ENCODE measurements at places on chromosomes 6 and 20.

GRCh38 chr6:170231293-170232185 is 59.3 kb downstream of the DLL1 start:
- no peak for DNase-seq

GRCh38 chr6:138863321-138863720 is 67.4 kb downstream of the ECT2L start:
- no peak for DNase-seq

GRCh38 chr6:123329337-123329736 is 307.4 kb downstream of the TRDN start:
- DNase-seq, result no peak

GRCh38 chr20:50704971-50705370 is 13.6 kb upstream of the RIPOR3 start:
- DNase-seq, result no peak

GRCh38 chr20:2468581-2469407 is 1.8 kb downstream of the SNRPB start:
- DNase-seq, result no peak

- no peak for DNase-seq
Measured at GRCh38 chr6:39268721-39269120, 39.4 kb upstream of the KCNK5 start.

DNA sequence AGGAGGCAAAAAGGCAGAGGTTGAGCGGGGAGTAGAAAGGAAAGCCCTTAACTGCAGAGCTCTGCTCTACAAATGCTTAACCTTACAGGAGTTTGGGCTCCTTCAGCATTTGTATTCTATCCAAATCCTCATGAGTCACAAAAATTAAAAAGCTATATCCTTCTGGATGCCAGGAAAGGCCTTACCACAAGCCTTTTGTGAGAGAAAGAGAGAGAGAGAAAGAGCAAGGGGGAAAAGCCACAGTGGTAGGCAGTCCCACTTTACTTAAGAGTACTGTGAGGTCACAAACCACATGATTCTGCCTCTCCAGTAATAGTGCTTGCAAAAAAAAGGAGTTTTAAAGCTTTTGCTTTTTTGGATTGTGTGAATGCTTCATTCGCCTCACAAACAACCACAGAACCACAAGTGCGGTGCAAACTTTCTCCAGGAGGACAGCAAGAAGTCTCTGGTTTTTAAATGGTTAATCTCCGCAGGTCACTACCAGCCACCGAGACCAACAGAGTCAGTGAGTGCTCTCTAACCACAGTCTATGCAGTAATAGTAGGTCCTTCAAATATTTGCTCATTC is at the start of gene RUNX2:
Gene RUNX2, plus strand, starts transcription at position 375 of the 567 bp plus-strand sequence. CDS start 397 bp downstream, outside the sequence.
- DNase-seq, result no peak

- no peak for DNase-seq
Measured at GRCh38 chr20:14609328-14610221, 272.2 kb upstream of the FLRT3 start.

GRCh38 chr6:101275251-101275650 is 118.3 kb upstream of the GRIK2 start:
- DNase-seq, result no peak

DNA sequence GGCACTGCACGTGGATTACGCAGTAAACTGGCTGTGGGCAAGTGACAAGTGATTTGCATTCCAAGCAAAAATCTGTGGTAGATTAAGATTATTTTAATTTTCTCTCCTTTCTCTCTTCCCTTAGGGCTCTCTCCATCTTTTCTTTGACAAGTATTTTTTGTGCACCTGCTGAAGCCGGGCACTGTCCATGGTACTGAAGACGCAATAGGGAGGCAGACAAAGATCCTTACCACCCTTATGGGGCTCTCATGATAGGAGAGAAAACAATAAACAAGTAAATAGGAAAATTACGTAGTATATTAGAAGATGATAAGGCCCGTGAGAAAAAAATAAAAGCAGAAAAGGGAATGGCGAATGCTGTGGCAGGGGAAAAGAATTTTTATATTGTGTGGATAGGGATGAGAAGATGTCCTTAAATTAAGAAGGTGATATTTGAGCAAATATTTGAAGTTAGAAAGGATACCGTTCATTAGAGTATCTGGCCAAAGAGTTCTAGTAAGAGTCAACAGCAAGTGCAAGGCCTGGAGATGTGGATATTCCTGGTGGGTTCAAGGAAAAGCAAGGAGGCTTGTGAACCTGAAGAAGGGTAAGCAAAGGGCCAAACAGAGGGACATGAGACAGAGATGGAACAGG is 146.0 kb downstream of the LAMP5 start:
- DNase-seq, result no peak

DNA sequence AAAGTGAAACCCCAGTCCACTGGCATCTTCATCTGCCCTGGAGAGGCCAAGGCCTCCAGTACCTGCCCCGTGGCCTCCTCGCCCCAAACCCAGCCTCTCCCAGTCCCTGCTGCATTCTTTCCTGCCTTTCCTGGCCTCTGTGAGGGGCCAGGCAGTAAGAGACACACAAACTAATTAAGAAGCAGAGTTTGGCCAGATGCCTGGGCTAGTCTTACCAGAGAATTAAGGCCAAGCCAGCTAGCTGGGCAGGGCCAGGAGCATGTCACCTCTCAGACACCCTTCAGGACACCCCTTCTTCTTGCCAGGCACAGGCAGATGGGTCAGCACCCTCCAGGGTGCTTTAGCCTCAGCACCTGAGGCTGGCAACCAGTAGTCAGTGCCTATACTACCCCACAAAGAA is 2.4 kb downstream of the MDGA1 start:
- no peak for DNase-seq

DNA sequence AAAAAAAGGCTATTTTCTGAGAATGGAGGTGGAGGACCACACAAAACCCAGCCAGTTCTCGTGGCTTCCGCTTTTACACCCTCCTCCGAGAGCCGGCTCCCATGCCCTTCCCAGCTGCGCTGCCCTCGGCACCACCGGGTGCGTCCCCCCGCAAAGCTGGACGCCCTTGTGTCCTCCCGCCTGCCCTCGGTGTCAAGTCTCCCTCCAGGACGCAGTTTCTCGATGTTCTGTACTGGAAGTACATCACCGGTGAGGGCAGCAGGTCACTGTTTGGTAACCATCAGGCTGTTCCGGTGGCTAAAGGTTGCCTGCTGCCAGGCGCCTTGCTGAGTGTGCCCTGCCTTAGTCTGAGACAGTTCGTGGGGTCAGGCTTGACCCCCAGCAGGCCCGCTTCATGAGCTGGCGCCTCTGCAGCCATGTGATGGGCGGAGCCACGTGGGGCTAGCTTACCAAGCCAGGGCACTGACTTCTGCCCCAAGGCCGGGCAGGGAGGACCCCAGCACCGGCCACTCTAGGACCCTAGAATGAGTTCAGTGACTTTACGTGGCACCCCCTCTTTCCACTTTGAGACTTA is 34.6 kb downstream of the RREB1 start:
- no peak for DNase-seq

DNA sequence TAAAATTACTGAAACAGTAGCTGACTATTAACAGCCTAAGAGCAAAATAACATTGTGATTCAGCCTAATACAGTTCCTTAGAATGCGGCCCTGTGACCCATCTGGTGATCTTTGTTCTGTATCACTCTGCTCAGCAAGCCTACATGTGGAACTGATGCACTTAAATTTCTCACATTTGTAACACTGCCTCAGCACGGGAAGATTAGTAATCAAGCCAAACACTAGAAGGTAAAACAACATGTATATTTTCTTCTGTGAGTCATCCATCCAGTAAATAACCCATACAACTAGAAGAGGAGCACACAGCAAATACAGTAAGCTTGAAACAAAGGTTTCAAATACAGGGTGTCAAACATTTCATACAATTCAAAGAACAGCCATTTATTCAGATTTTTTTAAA is 189.7 kb upstream of the NOX3 start:
- DNase-seq, result no peak

GRCh38 chr6:5726976-5727718 is 279.6 kb downstream of the NRN1 start:
- no peak for DNase-seq

DNA sequence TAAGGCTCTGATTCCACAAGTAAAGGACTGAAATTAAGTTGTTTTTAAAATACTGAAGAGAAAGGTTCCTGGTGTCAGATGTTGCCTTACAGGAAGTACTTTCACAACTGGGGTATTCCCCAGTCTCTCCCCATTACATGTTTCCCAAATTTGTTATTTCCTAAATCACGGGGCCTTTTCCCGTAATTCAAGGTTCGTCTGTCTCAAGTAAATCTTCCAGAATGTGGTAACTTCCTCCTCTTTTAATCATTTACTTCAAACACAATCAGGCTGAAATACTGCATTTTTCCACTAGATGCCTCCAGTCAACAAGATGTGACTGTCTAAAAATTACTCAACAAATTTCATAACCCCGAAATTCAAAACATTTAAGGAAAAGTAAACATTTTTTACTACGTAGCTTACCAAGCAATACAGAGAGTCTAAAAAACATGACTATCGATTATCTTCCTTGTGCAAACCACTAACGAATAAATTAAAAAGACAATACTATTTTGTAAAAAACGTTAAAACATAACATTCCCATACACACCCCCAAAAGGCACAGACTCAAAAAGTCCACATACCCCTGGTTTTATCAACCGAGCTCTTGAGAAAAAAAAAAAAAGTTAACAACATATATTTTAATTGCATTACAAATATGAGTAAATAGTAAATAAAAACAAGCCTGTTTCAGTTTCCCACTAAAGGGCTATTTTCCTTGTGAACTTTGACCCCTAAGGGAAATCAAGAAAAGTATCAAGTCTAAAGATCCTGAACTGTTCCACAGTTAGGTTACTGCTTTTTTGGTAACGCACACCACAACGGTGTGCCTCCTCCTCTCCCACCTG is 1.7 kb downstream of the SOD2 start:
- no peak for DNase-seq

Data from dorsolateral prefrontal cortex (tissue), 122 donors.